ENCODE measurements at places on chromosomes 3 and 15.

DNA sequence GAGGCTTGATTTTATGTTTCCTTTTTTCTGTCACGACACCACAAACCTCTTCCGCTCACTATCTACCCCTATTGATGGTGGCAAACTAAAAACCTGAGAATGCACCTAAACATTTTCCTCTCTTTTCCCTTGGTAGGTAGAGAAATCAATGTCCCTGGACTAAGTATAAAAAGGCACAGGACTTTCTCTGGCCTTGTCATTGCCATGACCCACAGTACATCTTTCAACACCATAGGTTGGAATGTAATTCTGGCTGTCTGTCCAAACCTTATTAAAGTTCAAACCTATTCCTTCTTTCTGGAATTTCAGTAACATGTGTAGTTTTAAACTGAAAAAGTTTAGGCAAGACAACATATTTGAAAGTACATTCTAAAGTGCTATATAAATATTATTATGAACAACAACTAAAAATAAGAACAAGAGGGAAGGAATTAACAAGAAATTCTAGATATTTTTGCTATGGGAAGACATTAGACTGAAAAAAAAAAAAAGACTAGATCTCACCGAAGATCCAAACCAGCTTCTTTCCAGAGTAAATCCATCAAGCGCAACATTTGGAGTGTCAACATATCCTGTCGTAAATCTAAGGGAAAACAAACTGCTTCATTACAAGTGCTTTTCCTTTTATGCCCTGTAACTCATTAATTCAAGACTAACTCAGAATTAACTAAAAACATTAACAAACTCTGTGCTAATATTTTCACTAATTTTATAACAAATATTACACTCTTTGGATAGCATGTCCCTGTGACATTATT, 73.1 kb downstream of the FAIM start:
- no peak for DNase-seq

DNA sequence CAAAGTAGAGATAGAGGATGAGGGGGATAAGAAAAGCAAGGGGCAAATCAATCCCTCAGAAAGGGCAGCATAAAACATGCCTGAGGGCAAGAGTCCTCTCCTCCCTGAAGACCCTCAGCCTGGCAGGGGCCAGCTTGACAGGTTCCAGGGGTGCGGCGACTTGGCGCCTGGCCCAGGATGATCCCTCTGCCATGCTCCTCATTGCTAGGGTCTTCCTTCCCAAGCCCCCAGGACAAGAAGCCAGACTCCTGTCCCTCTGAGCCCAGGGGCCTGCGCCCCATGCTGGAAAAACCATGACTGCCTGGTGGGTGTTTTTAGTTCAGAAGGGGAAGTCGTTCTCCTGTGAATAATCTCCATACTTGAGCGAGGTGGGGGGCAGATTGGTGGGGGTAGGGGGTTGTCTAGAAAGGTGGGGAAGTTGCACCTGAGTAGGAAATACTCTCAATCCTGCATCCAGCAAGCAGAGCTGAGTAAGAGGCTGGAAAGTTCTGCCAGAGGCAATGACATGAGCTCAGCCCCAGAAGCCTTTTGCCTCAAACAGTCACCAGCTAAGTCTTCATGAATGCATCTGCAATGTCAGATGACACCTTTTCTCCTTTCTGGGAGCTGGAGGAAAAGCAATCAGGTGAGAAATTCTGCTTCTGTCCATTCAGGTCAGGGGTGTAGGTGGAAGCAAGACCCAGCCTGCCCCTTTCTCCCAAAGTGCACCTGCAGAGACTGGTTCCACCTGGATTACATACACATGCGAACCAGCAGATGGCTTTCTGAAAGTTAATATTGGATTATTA, 18.3 kb downstream of the SLC12A8 start:
- no peak for DNase-seq

- no peak for DNase-seq
These were observed 9.8 kb downstream of the ISG20 start for GRCh38 chr15:88648357-88649214.

GRCh38 chr3:169846458-169847193, 23.1 kb downstream of the LRRC31 start:
- DNase-seq = no peak

GRCh38 chr3:42130329-42131070, 39.3 kb downstream of the TRAK1 start:
- no peak for DNase-seq

DNA sequence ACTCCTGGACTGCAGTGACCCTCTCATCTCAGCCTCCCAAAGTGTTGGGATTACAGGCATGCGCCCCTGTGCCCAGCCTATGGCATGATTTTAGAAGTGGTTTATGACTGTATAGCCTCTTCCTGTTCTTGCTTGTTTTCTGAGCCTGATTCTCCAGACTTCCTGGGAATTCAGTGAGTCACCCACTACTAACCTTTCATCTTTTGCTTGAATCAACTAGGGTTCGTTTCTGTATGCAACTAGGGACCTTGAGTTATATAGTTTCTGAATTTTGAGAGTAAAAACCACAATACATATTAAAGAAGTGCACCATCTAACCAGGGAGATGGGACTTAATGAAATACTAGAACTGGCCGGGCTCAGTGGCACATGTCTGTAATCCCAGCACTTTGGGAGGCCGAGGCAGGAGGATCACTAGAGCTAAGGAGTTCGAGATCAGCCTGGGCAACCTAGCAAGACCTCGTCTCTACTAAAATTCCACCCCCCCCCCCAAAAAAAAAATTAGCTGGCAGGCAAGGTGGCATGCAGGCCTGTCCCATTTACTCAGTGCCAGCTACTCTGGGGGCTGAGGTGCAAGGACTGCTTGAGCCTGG, 76.0 kb downstream of the ZNF609 start:
- DNase-seq = no peak

DNA sequence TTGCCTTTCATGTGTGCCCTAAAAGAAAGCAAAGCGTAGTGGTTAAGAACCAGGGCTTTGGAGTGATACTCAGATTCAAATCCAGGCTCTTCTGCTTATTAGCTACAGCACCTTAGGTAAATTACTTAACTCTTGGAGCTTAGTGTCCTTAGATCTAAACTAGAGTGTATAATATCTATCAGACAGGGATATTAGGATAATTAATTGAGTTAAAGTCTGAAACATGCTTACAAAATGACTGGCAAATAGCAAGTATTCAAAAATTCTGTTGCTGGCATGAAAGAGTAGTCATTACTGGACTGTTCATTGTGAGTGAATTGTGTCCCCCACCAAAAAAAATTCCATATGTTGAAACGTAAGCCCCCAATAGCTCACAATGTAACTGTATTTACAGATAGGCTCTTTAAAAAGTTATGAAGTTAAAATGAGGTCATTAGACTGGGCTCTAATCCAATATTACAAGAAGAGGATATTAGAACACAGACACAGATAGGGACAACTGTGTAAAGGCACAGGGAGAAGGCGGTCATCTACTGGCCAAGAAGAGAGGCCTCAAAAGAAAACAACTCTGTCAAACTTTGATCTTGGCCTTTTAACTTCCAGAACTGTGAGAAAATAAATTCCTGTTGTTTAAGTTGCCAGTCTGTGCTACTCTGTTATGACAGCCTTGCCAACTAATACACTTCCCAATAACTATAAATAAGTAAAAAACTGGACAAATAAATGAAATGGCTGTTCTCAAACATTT, 60.4 kb upstream of the LRRC3B start:
- no peak for DNase-seq

DNA sequence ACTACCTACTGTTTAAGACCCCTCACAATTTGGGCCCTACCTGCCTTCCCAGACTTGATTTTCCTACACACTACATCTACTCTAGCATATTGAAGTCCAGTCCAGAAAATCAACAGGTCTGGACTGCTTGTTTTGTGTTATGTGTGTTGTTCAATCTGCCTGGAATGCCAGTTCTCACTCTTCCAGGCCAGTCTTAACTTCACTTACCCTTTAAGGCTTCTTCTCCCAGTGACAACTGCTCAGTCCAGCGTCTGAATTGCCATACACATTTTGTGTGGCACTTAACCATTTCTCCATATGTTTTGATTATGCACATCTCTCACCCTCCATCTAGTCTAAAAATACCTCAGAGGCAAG, 1.1 kb downstream of the TICRR start:
- no peak for DNase-seq

- DNase-seq = no peak
These were observed 87.7 kb downstream of the MYO5A start for GRCh38 chr15:52440946-52441345.
